ENCODE measurements at places on chromosomes 6 and 20.

DNA sequence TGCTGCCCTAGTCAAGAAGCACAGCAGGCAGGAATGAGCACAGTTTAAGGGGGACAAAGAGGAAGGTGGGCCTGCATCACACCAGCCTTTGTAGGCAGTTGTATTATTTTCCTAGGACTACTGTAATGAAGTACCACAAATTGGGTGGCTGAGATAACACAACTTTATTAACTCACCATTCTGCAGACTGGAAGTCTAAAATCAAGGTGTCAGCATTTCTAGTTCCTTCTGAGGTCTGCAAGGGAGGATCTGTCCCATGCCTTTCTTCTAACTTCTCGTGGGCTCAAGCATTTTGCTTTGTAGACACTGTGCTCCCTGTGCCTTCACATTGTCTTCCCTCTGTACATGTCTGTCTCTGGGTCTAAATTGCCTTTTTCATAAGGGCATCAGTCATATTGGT, 488.5 kb upstream of the JARID2 start:
- no peak for DNase-seq

DNA sequence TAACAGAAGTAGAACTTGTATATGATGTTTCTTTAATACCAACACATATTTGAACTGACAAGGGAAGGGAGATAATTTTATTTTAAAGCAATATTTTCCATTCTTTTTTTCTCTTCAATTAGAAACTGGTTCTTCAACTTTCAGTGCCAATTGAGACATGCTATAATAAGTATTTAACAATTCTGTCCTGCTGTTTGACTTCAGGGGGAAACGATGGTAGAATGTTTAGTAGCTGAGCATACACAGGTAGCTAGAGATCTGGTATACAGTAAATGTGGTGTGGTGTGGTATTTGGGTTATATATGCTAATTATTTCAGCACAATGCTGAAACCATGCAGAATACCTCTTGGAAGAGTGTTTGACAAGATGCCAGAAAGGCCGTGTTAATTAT, 156.9 kb downstream of the ARID1B start:
- DNase-seq, result no peak

GRCh38 chr6:78967191-78967590, 99.8 kb downstream of the IRAK1BP1 start:
- DNase-seq, result no peak

- no peak for DNase-seq
Measured at GRCh38 chr20:3222635-3223600, 13.6 kb downstream of the ITPA start.

- no peak for DNase-seq
Measured at GRCh38 chr6:166253778-166254204, 54.4 kb downstream of the PRR18 start.

GRCh38 chr6:142728910-142729481, 216.0 kb downstream of the HIVEP2 start:
- DNase-seq, result no peak

DNA sequence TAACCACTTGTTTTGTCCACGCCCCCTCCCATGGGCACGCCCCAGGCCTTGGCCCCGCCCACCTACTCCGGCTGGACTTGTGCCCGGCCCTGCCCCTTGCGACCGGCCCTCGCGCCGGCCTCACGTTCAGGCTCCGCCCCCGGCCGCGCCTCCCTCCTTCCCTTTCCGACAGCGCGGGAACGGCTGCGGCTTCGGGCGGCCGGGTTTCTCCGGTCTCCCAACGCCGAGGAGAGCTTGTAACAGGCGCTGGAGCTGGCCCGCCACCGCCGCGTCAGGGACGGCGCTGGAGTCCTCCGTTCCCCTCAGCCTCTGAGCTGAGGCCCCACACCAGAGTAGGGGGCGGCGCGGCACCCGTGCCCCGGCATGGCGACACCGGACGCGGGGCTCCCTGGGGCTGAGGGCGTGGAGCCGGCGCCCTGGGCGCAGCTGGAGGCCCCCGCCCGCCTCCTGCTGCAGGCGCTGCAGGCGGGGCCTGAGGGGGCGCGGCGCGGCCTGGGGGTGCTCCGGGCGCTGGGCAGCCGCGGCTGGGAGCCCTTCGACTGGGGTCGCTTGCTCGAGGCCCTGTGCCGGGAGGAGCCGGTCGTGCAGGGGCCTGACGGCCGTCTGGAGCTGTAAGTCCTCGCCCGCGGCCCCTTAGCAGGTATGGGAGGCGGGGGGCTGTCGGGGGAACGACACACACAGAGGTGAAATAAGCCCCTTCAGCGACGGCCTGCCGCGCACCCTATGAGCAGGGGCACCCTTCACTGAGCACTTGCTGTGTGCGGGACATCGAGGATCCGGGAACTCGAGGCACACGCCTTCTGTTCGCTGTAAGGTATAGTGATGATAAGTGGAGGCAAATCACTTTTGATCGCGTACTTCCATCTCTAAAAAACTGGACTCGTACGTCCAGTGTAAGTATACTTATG, at the start of gene FANCE:
FANCE (plus strand) TSS at position 156 of the 908 bp plus-strand sequence; CDS start at position 364, 208 bp downstream.
- peak; percentile 82 for DNase-seq

GRCh38 chr6:127496471-127496870, 22.7 kb downstream of the MTCL3 start:
- no peak for DNase-seq
